SIG-M5 (cell line): ENCODE measurements at places on chromosomes 7 and 10.

DNA sequence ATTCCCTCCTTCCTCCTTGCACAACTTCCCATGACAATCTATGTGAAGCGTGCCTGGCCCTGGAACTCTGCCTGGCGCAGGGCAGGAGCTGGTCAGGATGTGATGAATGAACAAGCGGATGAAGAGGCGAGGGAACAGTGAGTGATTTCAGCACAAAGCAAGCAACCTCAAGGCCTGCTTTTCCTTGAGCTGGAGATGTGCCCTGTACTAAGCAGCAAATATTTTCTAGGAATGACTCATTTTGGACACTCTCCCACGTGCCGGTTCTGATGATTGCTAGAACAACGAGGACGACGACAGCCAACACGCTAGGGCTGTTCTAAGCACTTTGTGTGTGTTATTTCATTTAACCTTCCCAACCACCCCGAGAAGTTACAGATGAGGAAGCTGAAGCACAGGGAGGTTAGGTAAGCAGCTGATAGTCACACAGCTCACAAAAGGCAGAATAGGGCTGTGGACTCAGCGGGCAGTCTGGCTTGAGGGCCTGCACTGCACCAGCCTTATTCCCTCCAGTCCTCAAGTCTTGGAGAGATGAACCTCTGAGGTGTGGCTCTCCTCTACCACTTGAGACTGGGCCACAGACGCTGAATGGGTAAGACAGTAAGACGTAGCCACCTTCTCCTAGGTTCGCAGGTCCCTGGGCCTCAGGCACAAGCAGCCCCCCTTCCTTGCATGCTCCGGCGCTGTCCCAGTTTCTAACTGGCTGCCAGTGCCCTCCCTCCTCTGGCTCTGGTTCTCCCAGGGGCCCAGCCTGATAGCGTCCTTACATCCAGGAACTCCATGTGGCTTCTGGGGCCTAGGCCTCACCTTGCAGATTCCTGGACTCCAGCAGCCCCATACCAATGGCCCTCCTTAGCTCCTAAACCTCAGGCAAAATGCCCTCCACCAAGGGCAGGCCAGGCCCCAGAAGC lies 59.0 kb downstream of the YKT6 start:
- no peak for DNase-seq

DNA sequence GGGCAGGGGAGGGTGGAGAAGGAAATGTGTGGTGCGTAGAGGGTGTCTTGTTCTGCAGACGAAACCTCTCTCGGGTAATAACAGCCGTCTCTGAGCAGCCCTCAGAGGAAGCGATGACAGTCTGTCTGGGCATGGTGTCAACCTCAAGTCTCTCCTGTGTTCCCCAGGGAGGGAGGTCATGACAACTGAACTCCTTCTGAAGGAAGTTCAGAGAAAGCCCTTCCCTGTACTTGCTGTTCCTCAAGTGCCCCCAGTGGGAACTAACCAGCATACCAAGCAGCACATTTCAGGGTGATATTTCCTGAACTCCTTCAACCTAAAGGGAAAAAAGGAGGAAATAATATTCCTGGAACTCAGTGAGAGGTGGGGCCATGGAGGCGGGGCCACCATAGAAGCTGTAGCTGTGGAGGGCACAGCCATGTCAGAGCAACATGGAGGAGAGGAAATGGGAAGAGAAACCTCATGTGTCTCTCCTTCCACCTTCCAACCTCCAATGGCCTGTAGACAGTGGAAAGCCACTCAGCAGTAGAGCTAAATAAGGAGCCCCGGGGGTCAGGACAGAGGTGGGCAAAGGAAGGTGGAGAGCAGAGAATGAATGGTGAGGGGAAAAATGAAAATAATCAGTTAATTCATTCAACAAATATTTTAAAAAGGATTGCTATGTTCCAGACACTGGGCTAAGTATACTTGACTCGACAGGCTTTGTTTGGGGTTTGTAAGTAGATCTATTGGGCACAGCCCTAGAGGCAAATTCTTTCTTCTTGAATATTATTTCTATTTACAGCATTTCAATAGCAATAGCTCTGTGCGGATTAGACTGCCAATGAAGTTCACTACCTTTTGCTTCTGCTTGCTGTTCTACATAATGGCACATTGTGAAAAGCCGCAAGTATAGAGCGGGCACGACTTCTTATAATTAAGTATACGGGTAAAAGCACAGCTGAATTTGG lies 61.0 kb upstream of the AOAH start:
- DNase-seq, result no peak

DNA sequence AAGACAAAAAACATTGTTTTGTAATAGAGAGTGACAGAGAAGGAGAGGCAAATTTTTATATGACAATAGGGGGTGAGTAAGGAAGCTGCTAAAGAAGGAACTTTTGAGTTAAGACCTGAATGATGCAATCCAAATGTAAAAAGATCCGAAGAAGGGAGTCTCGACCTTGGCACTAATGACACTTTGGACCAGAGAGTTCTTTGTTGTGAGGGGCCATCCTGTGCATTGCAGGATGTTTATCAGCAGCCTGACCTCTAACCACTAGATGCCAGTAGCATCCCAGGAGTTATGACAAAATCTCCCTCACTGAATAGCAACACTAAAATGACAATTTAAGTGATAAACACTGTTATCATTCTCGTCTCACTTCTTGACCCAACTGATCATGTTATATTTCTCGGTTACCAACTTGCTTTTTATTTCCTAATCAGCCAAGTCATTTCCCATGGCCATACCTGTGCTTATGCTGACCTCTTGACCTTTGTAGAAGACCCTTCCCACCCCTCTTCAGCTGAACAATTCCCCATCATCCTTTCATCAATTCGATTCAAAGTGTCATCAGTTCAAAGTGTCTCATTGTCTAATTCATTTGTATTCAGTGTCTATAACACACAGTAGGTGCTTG lies 30.0 kb downstream of the DGKI start:
- DNase-seq, result no peak

DNA sequence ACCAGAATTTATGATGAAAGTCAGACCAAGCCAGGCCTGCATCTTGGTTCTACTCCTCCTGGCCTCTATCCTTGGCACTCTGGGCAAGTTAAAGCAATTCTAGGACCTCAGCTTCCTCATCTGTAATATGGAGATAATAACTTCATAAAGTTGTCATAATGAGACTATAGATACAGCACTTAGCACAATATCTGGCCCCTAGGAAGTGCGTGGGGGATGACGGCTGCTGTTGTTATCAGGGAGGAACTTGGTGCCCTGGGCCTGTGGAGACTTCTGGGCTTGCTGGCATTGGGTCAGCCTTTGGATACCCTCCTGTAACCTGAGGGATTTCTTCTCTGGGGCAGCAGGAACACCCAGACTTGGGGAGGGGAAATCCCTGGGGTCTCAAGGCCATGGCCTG lies 27.6 kb downstream of the PFKFB3 start:
- no peak for DNase-seq
